ENCODE measurements at places on chromosomes 4 and X. TPM values are rescaled to one million over a fixed set of nuclear protein-coding genes. Genes with fewer than 3 reads are reported as not detected.
A peak's percentile ranks its signal among the peaks of the same experiment; 100 is the strongest.

The IL2RG gene
- not detected for total RNA-seq

The RXFP1 gene
- 2.2 TPM for total RNA-seq

The DGKK gene
- total RNA-seq, result not detected

The ERAS gene
- total RNA-seq, result not detected

The RTL9 gene
- total RNA-seq, result 0.11 TPM

The MSMO1 gene
- total RNA-seq, result 25.9 TPM

The SHOX gene
- total RNA-seq, result not detected

The PAGE2B gene
- not detected for total RNA-seq

The UGT2B15 gene
- not detected for total RNA-seq

The STBD1 gene
- 10.6 TPM for total RNA-seq

The EGF gene
- total RNA-seq, result 28.0 TPM

The SPANXA1 gene
- total RNA-seq, result not detected

The FAM193A gene
- 4.4 TPM for total RNA-seq

The RAB39B gene
- total RNA-seq, result not detected

The NR3C2 gene
- total RNA-seq, result 0.11 TPM

The ACE2 gene
- not detected for total RNA-seq

The ODAPH gene
- total RNA-seq, result not detected

The HSFX2 gene
- not detected for total RNA-seq

The AR gene
- total RNA-seq, result 14.8 TPM

The FAM9C gene
- not detected for total RNA-seq

The CLIC2 gene
- 0.08 TPM for total RNA-seq

GRCh38 chr4:55431710-55432336 lies 36.1 kb downstream of the TMEM165 start:
- DNase-seq, result no peak

DNA sequence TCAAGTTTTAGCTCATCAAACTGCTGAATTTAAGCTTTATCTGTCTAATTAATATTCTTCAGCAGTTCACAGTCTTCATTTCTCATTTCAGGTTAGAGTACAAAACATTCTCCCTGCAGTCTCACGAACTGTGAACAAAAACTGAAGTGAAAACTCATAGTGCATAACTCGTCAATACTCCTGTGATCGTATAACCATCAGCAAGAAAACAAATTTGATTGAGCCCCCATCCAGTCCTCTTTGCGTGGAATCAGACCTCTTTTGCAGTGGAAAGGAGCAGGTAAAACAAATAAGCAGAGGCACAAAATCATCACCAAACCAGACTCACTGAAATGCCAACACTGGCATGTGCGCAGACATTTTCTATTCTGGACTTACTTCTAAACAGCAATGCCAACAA lies 12.7 kb downstream of the ADAM29 start:
- no peak for DNase-seq

DNA sequence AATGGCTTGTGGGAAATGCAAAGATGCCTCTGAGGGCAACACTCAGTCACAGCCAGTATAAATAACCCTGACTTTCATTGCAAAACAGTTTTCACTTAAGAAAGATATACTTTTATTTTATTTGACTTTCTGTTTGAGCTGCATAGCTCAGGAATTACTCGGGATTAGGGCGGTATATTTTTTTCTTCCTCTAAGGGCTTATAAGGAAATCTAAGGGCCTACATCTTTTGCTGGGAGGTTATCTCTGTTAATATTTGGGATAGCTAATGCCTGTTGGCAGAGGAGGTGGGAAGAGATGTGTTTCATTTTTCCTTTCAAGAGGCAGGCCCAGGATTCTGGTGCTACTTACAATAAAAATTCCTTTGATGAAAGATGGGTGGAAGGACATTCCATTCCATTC lies 28.8 kb upstream of the EGFL6 start:
- no peak for DNase-seq

- no peak for DNase-seq
Observed at GRCh38 chr4:7632341-7632740, 197.6 kb upstream of the PSAPL1 start.

DNA sequence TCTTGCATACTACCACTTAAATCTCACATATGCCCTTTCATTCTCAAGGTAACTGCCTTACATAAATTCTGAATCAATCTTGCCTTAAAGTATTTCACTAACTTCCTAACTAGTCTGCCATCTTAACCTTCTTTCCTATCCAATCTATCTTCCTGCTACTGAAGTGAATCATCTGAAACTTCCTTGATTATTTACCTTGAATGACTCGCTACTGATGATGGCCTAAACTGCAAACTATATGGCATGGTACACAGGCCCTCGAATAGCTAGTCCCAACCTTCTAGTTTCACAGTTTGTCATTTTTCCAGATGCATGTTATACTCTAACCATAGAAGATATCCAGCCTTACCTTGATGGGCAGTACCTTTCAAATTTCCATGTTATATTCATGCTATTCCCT lies 19.9 kb downstream of the PHKA1 start:
- DNase-seq, result no peak

GRCh38 chr4:84578540-84579402 lies 4.2 kb upstream of the CDS1 start:
- DNase-seq, result peak; percentile 15

GRCh38 chr4:17670423-17670822 lies 56.0 kb downstream of the MED28 start:
- no peak for DNase-seq

GRCh38 chr4:136823020-136823419 lies 709.3 kb downstream of the PCDH18 start:
- no peak for DNase-seq

- DNase-seq, result no peak
Observed at GRCh38 chrX:87900320-87900908, 382.8 kb downstream of the KLHL4 start.

GRCh38 chrX:6449946-6450345 lies 85.0 kb downstream of the VCX3A start:
- DNase-seq, result no peak

- DNase-seq, result no peak
Observed at GRCh38 chrX:43808231-43808630, 74.0 kb downstream of the MAOB start.

- DNase-seq, result no peak
Observed at GRCh38 chr4:79827283-79827682, 245.7 kb downstream of the ANTXR2 start.

DNA sequence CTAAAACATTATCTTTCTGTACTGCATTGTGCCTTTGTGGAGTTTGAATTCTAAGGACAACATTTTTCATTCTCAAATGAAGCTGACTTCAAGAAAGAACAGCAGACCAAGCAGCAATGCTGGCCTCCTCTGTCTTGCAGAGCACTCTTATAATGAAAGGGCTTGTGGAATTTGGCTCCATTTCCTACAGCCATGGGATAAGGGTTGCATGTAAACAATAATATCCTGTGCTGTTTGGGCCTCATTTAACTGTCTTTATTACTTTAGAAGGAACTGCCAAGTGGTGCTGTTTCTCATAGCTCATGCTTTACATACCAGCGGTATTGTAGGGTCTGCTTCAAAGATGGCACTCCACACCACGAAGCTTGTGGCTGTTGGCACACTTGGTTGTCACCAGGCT lies 111.4 kb upstream of the EOLA2 start:
- DNase-seq, result peak; percentile 53

- DNase-seq, result peak; percentile 53
Observed at GRCh38 chr4:187606581-187606980, 389.0 kb upstream of the ZFP42 start.

DNA sequence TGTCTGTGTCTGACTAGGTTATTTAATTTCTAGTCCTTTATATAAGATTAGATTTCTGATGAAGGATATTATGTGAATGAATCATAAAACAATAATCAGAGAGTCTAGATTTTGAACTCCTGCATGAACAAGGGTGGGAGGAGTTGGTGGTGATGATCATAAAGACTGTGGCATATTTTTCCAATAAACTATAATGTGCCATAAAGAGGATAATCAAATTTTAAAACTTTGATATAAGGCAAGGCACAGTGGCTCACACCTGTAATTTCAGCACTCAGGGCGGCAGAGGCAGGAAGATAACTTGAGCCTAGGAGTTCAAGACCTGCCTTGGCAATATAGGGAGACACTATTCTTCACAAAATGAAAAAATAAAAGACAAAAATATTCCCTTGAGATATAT lies 473.3 kb downstream of the GABRG1 start:
- no peak for DNase-seq

DNA sequence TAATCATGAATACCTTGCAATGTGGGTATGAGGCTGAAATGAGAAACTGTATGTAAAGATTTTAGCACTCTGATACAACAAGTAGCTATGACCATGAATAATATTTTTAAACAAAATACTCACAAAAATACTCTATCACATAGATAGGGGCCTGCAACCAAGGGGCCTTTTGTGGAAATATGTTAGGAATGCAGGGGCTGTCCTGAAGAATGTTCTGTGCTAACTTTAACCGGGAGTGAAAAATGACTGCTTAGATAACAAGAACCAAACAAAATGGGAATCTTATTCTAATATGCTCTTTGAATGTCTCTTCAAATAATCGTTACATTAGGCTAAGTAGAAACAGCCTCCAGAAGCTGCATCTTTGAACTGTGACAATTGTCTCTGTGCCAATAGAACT lies 37.9 kb upstream of the GYPA start:
- DNase-seq, result peak; percentile 57

DNA sequence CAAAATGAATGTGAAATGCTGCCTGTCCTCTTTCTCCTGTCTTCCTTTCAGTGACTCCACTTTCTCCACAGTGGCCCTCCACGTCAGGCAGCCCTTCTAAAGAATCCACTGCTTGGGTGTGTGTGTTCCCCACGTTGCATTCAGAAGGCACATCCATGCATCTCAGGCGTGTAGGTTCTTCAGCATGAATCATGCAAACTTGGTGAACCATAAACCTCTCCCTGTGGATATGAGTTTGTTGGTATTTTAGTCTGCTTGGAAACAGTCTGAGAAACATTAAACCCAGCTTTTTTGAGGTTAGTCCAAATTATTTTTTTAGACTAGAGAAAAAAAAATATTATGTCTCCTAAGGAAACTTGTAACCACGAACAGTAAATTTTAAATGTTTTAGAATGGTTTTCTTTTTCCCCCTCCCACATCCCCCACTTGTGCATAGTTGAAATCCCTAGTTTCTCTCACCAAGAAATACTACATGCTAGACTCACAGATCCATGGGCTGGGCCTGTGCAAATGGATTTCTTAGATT lies 251.6 kb downstream of the CBR4 start:
- DNase-seq, result no peak

GRCh38 chrX:12814420-12814819 lies 23.2 kb downstream of the PRPS2 start:
- DNase-seq, result peak; percentile 38

DNA sequence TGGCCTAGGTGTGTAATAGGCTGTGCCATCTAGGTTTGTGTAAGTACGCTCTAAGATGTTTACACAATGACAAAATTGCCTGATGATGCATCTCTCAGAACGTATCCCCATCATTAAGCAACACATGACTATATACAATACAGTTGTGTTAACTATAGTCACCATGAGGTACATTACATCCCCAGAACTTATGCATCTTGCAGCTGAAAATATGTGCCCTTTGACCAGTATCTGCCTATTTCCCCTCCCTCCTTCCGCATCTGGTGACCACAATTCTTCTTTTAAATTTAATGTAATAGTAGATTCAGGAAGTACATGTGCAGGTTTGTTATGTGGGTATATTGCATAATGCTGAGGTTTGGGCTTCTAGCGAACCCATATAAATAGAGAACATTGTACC lies 239.8 kb upstream of the IL1RAPL1 start:
- DNase-seq, result no peak

- no peak for DNase-seq
Observed at GRCh38 chr4:1202526-1203011, 30.2 kb upstream of the SPON2 start.

- DNase-seq, result no peak
Observed at GRCh38 chr4:4554234-4554633, 12.4 kb upstream of the STX18 start.

- no peak for DNase-seq
Observed at GRCh38 chr4:518569-519083, 19.6 kb downstream of the PIGG start.

DNA sequence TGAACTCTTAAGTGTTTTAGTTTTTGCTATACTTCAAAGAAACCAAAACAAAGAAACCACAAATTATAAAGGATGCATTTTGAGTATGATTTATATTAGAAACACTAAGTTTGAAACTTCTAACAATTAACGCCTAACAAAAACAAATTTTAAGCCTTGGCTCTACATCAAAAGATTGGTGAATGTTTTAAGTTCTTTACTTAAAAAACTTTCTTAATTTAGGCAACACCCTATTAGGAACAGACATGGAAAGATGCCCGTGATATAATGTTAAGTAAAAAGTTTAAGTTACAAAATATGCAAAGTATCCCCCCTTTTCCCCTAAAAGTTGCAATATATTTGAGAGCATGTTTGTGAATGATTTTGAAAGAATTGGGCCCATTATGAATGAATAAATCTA lies 21.2 kb downstream of the PROM1 start:
- no peak for DNase-seq

GRCh38 chr4:38730830-38731646 lies 51.8 kb downstream of the TLR10 start:
- peak; percentile 86 for DNase-seq

GRCh38 chrX:25020905-25021449 lies 5.2 kb upstream of the ARX start:
- DNase-seq, result peak; percentile 31

DNA sequence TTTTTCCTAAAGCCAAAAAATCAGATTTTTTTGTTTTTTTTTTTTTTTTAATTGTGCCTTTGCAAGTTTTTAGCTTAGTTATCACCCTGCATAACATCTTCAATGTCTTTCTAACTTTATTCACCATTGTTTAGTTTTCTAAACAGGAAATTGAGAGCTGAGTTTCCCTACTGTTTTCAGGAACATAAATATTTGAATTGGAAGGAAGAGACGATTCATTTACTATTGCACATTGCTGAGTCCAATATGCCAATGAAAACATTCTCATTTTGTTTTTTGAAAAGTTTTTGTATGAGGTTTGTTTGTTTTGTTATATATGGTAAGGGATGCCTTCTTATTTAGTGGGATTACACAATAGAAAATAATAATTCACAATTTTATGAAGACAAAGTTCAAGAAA lies 148.4 kb downstream of the ANKRD50 start:
- DNase-seq, result no peak

- no peak for DNase-seq
Observed at GRCh38 chr4:176896211-176896610, 103.5 kb upstream of the VEGFC start.

DNA sequence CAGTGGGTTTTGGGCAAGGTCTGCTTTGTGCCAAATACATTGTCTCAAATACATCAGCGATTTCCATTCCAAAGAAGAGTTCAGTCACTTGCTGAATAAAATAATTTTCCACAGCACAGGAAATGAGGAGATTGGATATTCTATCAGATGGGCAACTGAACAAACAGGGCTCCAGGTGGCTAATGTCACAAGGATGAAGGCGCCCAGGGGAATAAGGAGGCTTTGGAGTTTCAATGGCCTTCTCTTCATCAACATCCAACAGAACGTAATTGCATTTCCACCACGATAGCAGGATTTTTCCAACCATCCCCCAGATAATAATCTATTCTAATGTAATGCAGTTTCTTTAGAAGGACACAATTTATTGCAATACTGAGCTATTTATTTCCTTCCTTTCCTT lies 104.7 kb upstream of the KLHL13 start:
- no peak for DNase-seq

Measured in SJSA1 (cell line).